ENCODE measurements at places on chromosomes 12 and 14. TPM values are rescaled to one million over a fixed set of nuclear protein-coding genes. Genes with fewer than 3 reads are reported as not detected.

DNA sequence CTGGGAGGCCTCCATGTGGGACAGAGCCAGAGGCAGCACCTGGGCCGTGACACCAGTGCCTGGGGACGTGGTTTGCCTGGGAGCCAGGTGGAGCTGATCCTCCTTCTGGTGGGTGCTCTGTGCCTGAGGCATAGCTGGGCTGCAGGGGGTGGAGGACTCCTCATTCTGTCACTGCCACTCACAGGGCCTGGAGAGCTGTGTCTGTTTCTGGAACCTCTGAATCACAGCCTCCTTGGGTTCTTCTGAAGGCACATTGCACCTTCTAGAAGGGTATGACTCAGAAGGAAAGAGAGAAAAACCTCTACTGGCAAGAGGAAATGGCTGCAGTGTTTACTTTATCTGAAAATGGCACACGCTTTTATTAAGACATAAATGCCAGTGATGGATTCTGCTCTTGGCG is 659.8 kb downstream of the VRK1 start:
- no peaks in the 10 kb centered on the region for H3K4me1 ChIP-seq
- no peaks in the 10 kb centered on the region for H3K36me3 ChIP-seq
- no peaks in the 10 kb centered on the region for H3K27me3 ChIP-seq
- DNase-seq, result no peak
- no peak overlapping the region for H3K4me3 ChIP-seq
- no peak overlapping the region for H3K27ac ChIP-seq

Gene ZC2HC1C
- total RNA-seq, result 63.5 TPM

- no peaks in the 10 kb centered on the region for H3K27me3 ChIP-seq
- H3K27ac ChIP-seq, result no peak overlapping the region
- DNase-seq, result no peak
- H3K36me3 ChIP-seq, result no peaks in the 10 kb centered on the region
- peaks cover 7% of the 10 kb centered on the region for H3K4me1 ChIP-seq
Measured at GRCh38 chr14:89331398-89331797, 85.6 kb downstream of the FOXN3 start.

DNA sequence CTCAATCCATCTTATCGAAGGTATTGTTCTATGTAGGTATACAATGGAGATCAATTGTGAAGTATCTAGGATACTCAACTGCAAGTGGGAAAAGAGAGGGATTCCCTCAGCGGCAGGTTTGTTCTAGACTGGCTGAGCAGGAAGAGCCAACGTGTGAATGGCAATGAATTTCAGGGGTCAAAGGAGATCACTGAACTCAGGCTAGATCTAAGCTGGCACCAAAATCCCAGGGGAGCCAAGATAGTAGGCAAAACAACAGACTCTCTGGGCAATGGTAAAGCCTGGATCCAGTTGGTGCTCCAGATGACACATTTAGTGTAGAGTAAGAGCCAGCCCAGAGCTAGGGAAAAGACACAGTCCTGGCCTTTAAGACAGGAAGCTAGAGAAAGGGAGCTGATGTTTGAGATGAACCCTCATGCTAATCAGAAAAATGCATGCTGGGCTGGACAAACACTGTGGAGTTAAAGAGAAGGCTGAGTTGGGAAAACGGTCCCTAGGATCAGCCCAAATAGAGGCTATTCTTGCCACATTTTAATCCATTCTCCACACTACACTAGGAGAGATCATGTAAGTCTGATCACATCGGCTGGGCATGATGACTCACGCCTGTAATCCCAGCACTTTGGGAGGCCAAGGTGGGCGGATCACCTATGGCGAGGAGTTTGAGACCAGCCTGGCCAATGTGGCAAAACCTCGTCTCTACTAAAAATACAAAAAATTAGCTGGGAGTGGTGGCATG is 45.6 kb downstream of the EFCAB11 start:
- H3K27ac ChIP-seq, result no peak overlapping the region
- no peak overlapping the region for H3K4me3 ChIP-seq
- no peaks in the 10 kb centered on the region for H3K27me3 ChIP-seq
- DNase-seq, result no peak
- H3K36me3 ChIP-seq, result no peaks in the 10 kb centered on the region

Gene TAS2R46
- 5.4 TPM for total RNA-seq

- no peaks in the 10 kb centered on the region for H3K36me3 ChIP-seq
- DNase-seq, result no peak
- H3K4me1 ChIP-seq, result peaks cover 8% of the 10 kb centered on the region
- no peaks in the 10 kb centered on the region for H3K27me3 ChIP-seq
- H3K27ac ChIP-seq, result peak overlapping the region; percentile 30
- peak overlapping the region; percentile 58 for H3K4me3 ChIP-seq
Measured at GRCh38 chr14:101457301-101457935, 103.9 kb upstream of the DIO3 start.

DNA sequence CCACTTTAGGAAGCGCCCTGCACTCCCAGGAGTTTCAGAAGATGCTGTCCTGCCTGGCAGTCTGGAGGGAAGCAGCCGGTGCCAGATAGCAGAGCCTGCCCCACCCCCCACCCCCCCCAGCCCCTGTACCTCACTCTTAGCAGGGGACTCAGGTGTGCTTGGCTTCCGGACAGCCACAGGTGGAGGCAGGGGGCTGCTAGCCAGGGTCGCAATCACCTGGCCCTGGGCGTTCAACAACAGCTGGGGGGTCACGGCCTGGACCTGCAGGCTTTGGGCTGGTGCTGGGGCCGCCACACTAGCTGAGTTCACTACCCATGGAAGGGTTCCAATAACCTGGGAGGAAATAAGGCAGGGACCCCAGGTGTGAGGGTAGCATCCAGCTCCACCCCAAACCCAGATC is 22.0 kb downstream of the POU6F1 start:
- no peaks in the 10 kb centered on the region for H3K4me1 ChIP-seq
- H3K4me3 ChIP-seq, result no peak overlapping the region
- H3K27ac ChIP-seq, result no peak overlapping the region
- no peak for DNase-seq
- H3K36me3 ChIP-seq, result no peaks in the 10 kb centered on the region
- H3K27me3 ChIP-seq, result no peaks in the 10 kb centered on the region

DNA sequence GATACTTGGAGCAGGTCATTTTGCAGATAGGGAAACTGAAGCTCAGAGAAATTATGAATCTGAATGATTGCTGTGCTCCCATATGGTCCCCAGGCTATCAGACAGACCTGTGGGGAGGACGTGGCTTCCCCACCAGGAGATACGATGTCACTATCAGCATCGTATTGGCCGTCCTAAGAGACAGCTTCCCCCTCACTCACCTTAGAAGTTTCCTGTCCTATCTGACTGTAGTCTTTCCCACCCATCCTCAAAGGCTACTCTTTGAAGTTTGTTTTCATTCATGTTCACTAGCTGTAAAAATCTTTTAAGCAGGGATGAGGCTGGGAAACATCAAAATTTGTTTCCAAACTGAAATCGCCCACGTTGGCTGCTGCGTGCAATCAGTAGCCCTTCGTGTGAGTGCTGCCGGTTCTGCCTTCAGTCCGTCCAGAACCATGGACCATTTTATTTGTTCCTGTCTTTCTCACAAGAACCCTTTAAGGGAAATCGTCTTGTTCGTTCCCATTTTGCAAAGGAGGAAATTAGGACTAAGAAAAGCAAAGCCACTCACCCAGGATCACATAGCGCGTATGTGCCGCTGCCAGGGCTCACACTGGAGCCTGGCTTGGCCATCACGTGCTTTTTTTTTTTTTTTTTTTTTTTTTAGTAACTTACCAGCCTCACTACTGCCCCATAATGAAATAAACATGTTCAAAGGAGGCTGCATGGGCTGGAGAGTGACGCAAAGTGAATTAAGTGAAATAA is 1.0 kb upstream of the KDM2B start:
- no peaks in the 10 kb centered on the region for H3K27me3 ChIP-seq
- peak overlapping the region; percentile 3 for H3K27ac ChIP-seq
- H3K4me1 ChIP-seq, result peaks cover 35% of the 10 kb centered on the region
- H3K4me3 ChIP-seq, result peak overlapping the region; percentile 78

- DNase-seq, result no peak
- H3K27me3 ChIP-seq, result no peaks in the 10 kb centered on the region
- H3K4me1 ChIP-seq, result no peaks in the 10 kb centered on the region
- no peaks in the 10 kb centered on the region for H3K36me3 ChIP-seq
- H3K27ac ChIP-seq, result no peak overlapping the region
Measured at GRCh38 chr14:87149583-87150354, 843.2 kb downstream of the GALC start.

DNA sequence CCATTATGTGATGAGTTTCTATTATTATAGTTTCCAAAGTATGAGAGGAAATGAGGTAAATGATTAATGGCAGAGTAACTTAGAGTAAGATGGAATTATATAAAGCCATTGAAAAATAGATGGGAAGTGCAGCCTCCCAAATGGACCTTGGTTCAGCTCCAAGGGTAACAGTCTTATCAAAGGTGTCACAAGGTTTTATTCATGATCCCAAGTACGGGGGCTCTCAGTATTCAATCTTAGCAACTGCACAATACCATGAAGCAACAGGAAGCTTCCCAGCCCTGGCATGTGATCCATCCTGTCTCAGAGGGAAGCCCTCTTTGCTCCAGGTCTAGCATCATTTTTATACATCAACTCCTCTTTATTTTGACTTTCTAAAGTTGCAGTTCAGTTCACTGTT is 948.2 kb downstream of the GALC start:
- no peaks in the 10 kb centered on the region for H3K4me1 ChIP-seq
- H3K4me3 ChIP-seq, result no peak overlapping the region
- no peak for DNase-seq
- H3K27me3 ChIP-seq, result no peaks in the 10 kb centered on the region
- no peaks in the 10 kb centered on the region for H3K36me3 ChIP-seq

GRCh38 chr14:54050759-54051158 is 94.1 kb upstream of the BMP4 start:
- DNase-seq, result no peak
- H3K4me1 ChIP-seq, result no peaks in the 10 kb centered on the region

Gene FAM181A
- 12.7 TPM for total RNA-seq

- no peaks in the 10 kb centered on the region for H3K27me3 ChIP-seq
- peak; percentile 33 for DNase-seq
- H3K4me3 ChIP-seq, result no peak overlapping the region
- H3K27ac ChIP-seq, result no peak overlapping the region
- H3K36me3 ChIP-seq, result no peaks in the 10 kb centered on the region
Measured at GRCh38 chr12:102005256-102005655, 56.5 kb downstream of the WASHC3 start.

DNA sequence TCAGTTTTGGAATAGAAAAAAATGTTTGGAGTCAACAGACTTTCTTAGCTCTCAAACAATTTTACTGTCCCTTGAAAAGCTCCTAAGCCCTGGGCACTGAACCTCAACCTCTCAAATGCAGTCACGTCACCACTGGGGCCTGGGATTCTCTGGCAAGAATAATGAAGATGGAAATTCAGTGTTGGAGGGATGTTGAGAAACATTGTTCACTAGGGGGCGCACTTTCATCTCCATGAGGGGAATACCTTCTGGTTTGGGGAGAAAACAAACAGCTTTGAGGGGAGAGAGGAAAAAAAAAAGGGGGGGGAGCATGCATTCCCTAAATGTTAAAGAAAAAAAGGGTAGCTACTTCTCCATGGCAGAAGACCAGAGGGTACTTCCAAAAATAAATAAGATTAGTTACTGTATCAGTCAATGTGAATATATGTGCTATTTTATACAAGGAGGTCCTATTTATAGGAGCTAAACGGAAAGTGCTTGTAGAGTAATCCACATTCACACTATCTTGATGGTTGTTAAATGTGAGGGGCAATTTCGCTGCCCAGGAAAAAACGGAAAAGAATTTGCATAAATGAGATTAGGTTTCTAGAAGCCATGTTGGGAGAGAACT is 5.8 kb upstream of the TBPL2 start:
- H3K36me3 ChIP-seq, result no peaks in the 10 kb centered on the region
- peaks cover 13% of the 10 kb centered on the region for H3K4me1 ChIP-seq
- peak; percentile 85 for DNase-seq
- H3K4me3 ChIP-seq, result no peak overlapping the region
- H3K27me3 ChIP-seq, result no peaks in the 10 kb centered on the region

GRCh38 chr12:47707355-47707754 is 1.5 kb upstream of the RPAP3 start:
- H3K27ac ChIP-seq, result no peak overlapping the region
- no peak for DNase-seq
- no peaks in the 10 kb centered on the region for H3K27me3 ChIP-seq
- no peaks in the 10 kb centered on the region for H3K36me3 ChIP-seq
- peaks cover 6% of the 10 kb centered on the region for H3K4me1 ChIP-seq

Gene HVCN1
- total RNA-seq, result 52.0 TPM

Gene LAG3
- total RNA-seq, result 4.1 TPM

Gene BATF
- 2.9 TPM for total RNA-seq

GRCh38 chr14:92105073-92105892 is 1.1 kb downstream of the ATXN3 start:
- peaks cover 11% of the 10 kb centered on the region for H3K4me1 ChIP-seq
- no peaks in the 10 kb centered on the region for H3K27me3 ChIP-seq
- peak overlapping the region; percentile 99 for H3K27ac ChIP-seq
- no peak for DNase-seq
- no peaks in the 10 kb centered on the region for H3K36me3 ChIP-seq

GRCh38 chr12:104387190-104387589 is 69.6 kb upstream of the CHST11 start:
- H3K27me3 ChIP-seq, result no peaks in the 10 kb centered on the region
- H3K27ac ChIP-seq, result no peak overlapping the region
- peaks cover 3% of the 10 kb centered on the region for H3K4me1 ChIP-seq
- no peak overlapping the region for H3K4me3 ChIP-seq
- H3K36me3 ChIP-seq, result no peaks in the 10 kb centered on the region

DNA sequence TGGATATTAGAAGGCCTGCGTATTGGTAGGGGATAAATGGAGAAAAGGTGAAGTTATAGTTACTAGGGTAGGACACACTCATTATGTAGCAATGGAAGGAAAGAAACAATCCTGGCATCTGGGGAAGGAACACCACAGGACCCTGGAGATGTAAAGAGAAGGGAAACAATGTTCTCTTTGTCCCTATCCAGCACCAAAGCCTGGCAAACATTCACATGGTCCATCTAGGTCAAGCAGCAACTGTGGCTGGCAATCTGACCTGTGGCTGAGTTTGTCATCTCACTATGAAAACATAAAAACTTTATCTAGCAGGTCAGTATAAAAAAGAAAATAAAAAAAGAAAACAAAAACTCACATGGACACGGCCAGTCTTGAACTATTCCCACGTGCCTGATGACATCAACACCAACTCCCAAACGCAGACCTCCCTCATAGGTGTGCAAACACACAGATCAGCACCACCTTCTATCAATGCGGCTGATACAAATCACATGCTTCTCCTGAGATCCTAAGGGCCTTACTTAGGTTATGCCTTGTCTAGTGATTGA is 2.6 kb downstream of the POMT2 start:
- no peak overlapping the region for H3K4me3 ChIP-seq
- peaks cover 67% of the 10 kb centered on the region for H3K4me1 ChIP-seq
- H3K27me3 ChIP-seq, result no peaks in the 10 kb centered on the region
- peak; percentile 85 for DNase-seq

DNA sequence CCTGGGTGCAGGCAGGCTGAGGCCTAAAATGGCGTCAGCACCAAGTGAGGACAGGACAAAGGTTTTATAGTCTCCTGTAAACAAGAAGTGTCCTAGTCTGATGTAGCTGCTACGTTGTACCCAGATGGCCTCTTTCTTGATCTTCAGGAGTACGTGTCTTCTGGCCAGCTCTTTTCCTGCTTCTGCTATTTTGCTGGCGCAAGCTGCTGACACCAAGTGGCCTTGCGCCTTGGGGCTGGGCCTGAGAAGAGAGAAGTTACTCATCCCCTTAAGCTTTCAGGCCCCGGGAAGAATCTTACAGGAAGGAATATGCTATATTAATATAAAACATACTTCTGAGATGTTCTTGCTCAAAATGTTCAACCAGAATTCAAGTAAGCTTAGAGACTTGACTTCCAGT is 605.2 kb downstream of the GALC start:
- H3K27ac ChIP-seq, result no peak overlapping the region
- no peak for DNase-seq
- H3K36me3 ChIP-seq, result no peaks in the 10 kb centered on the region
- H3K27me3 ChIP-seq, result no peaks in the 10 kb centered on the region
- no peaks in the 10 kb centered on the region for H3K4me1 ChIP-seq

GRCh38 chr12:3005736-3006135 is 46.5 kb downstream of the TEAD4 start:
- H3K27ac ChIP-seq, result no peak overlapping the region
- no peaks in the 10 kb centered on the region for H3K36me3 ChIP-seq
- no peak for DNase-seq
- H3K4me1 ChIP-seq, result no peaks in the 10 kb centered on the region

Gene HOXC6
- total RNA-seq, result 4.0 TPM
